ENCODE measurements at places on chromosomes 16 and 17. TPM values are rescaled to one million over a fixed set of nuclear protein-coding genes. Genes with fewer than 3 reads are reported as not detected.

Gene SETD1A
- total RNA-seq, result 5.6 TPM

DNA sequence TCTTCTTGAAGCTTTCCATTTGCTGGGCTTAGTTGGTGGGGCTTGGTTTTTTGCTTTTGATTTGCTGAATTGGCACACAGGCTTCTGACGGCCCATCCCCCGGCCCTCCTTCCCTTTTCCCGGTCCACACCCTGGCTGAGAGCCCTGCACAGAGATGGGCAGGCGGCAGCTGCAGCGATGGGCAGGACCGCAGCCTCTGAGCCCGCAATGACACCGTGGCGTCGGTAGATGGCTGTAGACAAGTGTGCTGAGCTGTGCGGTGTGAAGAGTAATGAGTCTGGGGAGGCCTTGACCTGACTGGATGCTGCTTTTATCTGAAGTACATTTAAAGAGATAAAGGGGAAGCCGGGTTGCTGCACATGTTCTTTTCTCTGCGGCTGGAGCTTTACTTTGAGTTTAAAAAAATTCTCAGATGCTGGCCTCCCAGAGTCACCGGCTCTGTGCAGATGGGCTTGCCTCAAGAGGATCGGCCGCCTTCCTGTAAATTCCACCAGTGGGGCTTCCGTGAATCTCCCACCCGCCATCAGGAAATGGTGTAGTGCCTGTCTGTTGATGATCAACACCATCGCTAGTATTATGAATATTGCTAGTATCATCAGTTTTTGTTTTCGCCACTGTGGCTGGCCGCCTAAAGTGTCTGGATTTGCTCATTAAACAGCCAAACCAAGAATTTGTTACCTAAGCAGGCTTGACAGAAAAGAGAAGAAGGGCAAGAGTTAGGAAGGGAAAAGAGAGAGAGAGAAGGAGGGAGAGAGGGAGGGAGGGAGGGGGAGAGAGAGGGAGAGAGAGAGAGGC is 245.6 kb upstream of the RBFOX1 start:
- no peak overlapping the region for H3K27ac ChIP-seq
- no peak overlapping the region for H3K4me3 ChIP-seq

GRCh38 chr17:81142301-81143199 is 22.8 kb upstream of the PVALEF start:
- no peaks in the 10 kb centered on the region for H3K4me1 ChIP-seq
- no peak overlapping the region for H3K27ac ChIP-seq
- no peak overlapping the region for H3K4me3 ChIP-seq
- no peaks in the 10 kb centered on the region for H3K27me3 ChIP-seq
- peak; percentile 78 for DNase-seq

Gene PSKH1
- 17.3 TPM for total RNA-seq

- no peak for DNase-seq
- no peak overlapping the region for H3K4me3 ChIP-seq
- no peak overlapping the region for H3K27ac ChIP-seq
Measured at GRCh38 chr16:78633551-78633950, 534.1 kb downstream of the WWOX start.

DNA sequence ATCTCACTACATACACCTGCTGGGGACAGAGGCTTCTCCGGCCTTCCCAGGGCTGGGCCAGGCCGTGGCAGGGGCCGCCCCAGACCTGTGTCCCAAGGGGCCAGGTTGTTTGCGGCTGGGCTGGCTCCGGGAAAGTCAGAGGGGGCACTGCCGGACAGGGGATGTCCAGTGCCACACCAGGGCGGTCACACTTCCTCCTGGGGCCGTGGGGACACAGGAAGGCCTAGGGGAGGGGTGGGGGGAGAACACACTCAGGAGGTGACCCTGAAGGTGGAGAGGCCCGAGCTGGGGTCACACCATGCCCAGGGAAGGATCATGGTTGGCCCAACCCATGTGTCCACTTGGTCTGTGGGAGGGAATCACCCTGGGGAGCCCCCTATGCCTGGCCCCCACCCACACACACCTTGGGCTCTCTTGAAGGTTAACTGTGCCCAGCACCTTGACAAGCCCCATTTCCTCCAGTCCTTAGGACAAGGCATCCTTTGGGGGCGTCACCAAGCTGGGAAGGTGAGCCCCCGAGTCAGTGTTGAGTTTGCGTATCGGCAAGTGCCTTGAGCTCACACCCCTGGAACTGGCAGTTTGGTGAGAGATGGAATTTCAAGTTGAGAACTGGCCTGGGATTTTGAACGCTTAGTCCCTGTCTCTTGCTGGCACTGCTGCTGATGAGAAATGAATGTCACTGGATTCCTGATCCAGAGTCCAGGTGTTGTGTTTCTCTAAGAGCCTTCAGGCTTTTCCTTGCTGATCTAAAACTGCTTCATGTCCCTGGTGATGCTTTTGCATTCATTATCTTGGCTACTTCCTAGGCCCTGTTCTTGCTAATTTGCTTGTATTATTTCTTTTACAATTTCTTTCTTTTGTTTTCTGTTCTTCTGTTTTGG is 7.7 kb upstream of the ACTG1 start:
- H3K4me3 ChIP-seq, result peak overlapping the region; percentile 69
- no peak for DNase-seq
- H3K36me3 ChIP-seq, result no peaks in the 10 kb centered on the region
- peak overlapping the region; percentile 84 for H3K27ac ChIP-seq
- H3K4me1 ChIP-seq, result peaks cover 10% of the 10 kb centered on the region
- H3K27me3 ChIP-seq, result no peaks in the 10 kb centered on the region

GRCh38 chr16:12538667-12539091 is 265.0 kb downstream of the CPPED1 start:
- peak; percentile 22 for DNase-seq
- H3K27ac ChIP-seq, result no peak overlapping the region
- H3K4me3 ChIP-seq, result no peak overlapping the region
- no peaks in the 10 kb centered on the region for H3K4me1 ChIP-seq
- no peaks in the 10 kb centered on the region for H3K36me3 ChIP-seq

Data from breast epithelium (tissue), 4 donors.